NCI-H446 (cell line): ENCODE measurements at places on chromosomes 5 and 9.

GRCh38 chr5:10946050-10946449, 185.0 kb upstream of the DAP start:
- DNase-seq, result no peak

- no peak for DNase-seq
Observed at GRCh38 chr5:643351-643801, 31.2 kb downstream of the CEP72 start.

DNA sequence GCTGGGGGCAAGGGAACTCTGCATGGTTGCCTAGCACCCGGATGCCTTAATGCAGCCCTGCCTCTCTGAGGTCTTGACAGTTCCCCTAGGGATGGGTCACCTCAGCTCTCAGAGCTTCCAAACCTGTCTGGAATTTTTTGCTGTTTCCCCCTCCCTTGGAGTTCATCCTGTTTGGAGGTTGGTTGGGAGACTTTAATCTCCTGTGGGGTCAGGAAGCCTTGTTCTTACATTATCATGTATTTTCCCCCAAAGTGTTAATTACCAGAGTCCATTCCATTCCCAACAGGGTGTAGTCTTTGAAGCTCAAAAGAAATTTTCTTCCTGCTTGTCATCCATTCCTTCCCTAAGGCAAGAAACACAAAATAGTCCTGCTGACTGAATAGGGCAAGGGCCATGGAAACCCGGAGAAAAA, 150.3 kb upstream of the SPRY4 start:
- no peak for DNase-seq

DNA sequence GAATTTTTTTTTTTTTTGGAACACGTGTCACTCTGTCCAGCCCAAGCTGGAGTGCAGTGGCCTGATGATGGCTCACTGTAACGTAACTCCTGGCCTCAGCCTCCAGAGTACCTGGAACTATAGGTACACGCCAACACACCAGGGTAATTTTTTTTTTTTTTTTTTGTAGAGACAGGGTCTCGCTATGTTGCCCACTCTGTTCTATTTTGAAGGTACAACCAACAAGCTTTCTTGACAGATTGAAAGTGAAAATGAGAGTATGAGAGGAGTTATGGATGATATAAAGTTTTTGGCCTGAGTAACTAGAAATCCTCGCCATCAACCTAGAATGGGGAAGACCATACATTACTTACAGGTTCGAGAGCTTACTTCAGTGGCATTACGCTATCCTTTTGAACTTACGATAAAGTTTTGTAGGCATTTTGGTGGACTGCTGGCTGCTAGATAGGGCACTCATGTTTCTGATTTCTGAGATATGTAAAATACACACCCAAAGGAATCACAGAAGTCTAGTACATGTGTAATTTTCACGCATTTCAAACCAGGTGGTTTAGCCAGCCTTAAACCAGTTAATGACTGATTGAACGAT, 806 bp upstream of the CDC42SE2 start:
- DNase-seq, result no peak

DNA sequence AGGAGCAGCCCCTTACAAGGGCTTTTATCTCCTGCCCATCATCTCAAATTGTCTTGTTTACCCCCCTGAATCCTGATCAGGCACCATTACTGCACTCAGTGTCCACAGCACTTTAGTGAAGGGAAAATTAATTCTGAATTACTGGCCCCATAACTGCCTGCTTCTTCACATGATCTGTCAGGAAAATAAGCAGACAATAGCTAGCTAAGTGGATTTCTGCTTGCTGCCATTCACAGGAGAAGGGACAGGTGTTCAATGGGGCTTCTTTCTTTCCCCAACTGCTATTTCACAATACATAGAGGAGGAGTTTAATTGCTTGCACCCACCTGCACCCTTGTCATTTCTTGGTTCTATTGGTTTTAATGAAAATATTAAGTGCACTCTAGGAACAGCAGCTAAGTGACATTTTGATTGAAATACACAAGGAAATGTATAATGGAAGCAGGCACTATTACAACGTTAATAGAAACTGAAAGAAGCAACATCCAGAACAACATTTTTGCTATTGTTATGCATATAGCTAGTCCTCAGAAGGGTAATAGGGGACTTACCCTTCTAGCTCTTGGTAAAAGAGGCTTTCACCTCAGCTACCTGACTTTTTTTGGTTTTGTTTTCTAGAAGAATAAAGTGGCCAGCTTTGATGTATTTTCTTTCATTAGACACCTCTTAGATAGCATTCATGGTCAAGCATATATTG, 599.3 kb upstream of the TLE4 start:
- DNase-seq, result no peak
